ENCODE measurements at places on chromosomes 4 and X. TPM values are rescaled to one million over a fixed set of nuclear protein-coding genes. Genes with fewer than 3 reads are reported as not detected.

The SPIN4 gene
- 11.3 TPM for polyA plus RNA-seq

The SSX4 gene
- polyA plus RNA-seq: not detected

The SLC25A4 gene
- polyA plus RNA-seq: 115 TPM

GRCh38 chr4:98046665-98047064 is 96.6 kb downstream of the STPG2 start:
- DNase-seq: no peak

- no peak for DNase-seq
These were observed 64.1 kb downstream of the TNIP2 start for GRCh38 chr4:2691952-2692435.

DNA sequence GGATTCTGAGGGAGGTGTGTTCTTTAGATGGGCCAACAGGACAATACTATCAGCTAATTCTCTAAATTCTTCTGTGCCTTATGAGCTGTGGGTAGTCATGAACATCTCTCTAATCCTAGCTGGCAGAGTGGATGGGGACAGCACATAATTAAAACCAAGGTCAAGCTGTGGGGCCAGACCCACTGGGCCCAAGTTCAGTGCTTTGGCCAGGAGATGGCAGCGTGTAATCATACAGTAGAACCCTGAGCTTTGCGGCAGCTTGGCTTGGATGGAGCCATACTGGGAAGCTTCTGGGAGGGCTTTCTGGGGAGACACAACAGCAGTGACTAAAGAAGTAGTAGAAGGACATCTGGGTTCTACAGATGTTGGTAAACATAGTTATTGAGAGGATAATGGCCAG is 140.3 kb upstream of the CXCL13 start:
- DNase-seq: no peak

GRCh38 chr4:160299177-160299576 is 1196.3 kb downstream of the RAPGEF2 start:
- no peak for DNase-seq
